Stimulated activated CD8-positive, alpha-beta memory T cell treated with anti-CD3 and anti-CD28 coated beads, Interleukin-4, amount 100 ng/mL, for 1 hour (primary cell): ENCODE measurements at places on chromosomes 3 and 15.
A peak's percentile ranks its signal among the peaks of the same experiment; 100 is the strongest.

- no peak for DNase-seq
Observed at GRCh38 chr15:60656481-60656880, 177.5 kb upstream of the ICE2 start.

DNA sequence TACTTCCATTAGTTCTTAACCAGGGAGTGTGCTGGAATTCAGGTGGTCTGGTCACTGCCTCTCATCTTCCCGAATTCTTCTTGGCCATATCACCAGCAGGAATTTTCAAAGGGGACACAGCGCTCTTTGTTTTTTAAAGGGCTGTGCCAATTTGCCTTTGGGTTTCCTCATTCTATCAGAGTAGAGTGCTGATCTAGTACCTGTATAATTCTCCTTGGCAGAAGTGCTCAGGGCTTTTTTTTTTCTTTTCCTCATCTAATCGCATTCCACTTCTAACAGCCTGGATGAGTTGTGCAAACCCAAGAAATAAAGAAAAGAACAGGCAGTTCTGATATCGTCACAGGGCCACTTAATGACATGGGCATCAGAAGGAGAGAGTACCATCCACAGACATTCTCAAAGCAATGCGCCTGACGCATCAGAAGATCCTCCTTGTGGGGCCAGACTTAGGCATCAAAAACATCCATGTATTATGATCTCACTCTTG lies 121.0 kb downstream of the ASB7 start:
- no peak for DNase-seq

GRCh38 chr3:28924744-28925360 lies 356.0 kb upstream of the RBMS3 start:
- DNase-seq = no peak

- DNase-seq = no peak
Observed at GRCh38 chr3:190339130-190339529, 16.9 kb upstream of the CLDN1 start.

DNA sequence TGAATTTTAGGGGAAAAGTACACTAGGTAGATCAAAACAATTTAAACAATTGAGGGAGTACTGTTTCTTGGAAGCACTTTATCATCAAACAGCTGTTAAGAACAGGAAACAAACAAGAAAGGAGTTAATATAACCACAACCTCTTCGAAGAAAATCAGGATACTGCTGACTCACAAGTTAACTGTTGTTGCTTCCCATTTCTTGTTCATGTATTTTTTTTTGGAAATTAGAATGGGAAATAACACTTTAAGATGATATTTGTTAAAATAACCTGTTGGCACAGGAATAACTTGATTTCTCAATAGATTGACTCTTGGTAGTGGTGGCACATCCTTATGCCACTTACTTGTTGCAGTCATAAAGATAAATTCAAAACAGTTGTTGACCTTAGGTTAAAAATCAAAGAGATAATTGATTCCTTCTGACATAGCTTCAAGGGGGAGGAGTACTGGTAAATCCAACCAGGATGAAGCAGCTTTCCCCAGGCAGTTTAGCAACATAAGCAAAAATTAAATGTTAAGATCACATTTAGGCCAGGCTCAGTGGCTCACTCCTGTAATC lies 3.3 kb downstream of the BNIP2 start:
- no peak for DNase-seq

- no peak for DNase-seq
Observed at GRCh38 chr3:74469151-74469550, 145.3 kb downstream of the CNTN3 start.

DNA sequence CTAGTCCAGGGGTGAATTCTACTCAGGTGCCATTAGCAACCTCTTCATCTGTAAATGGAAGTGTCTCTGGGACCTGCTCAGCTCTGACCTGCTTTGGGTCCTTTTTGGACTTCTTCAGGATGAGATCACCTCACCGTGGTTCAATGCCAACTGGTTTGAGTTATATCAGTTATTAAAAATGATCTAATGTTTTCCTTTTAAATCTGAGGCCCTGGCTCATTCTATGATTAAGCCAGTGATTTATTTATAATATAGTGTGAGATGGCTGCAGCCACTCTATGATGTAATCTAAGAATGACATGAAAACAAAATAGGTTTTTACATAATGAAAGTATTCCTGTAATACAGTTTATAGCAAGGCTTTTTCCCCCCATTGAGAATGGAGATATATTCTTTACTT lies 79.4 kb downstream of the LPP start:
- DNase-seq = no peak

GRCh38 chr3:62378921-62379320 lies 5.6 kb upstream of the FEZF2 start:
- DNase-seq = no peak

GRCh38 chr3:25648107-25648535 lies 16.6 kb downstream of the TOP2B start:
- DNase-seq = peak; percentile 70

DNA sequence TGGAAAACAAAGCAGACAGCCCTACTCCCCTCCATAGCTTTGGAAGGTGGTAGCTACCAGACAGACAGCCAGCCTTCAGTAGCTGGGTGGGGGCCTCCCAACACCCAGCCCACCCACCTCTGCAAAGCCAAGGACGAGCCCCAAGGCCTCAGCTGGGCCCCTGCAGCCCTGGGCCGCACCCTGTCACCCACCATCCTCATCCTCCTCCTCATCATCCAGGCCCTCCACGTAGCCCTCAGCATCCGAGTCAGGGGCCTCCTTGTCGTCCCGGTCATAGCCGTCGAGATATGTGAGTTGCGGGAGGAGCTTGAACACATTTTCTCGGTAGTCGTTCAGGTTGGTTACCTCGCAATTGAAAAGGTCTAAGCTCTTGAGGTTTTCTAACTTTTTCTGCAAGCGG lies 36.5 kb downstream of the ANP32A start:
- no peak for DNase-seq

- DNase-seq = no peak
Observed at GRCh38 chr15:22887157-22887951, 48.9 kb downstream of the NIPA2 start.

DNA sequence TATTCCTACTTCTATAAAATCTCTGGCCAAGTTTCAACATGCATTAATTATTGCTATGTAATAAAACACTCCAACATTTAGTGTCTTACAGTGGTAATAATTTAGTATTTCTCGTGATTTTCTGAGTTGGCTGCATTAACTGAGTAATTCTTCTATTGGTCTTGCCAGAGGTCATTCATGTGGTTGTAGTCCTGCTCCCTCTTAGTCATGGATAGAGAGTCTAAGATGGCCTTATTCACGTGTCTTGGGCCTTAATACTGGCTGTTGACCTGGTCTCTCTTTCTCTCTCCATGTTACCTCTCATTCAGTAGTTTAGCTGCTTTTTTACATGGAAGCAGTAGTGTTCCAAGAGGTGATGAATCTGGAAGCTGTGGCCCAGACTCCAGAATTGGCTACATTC lies 140.1 kb upstream of the ZBTB20 start:
- no peak for DNase-seq

GRCh38 chr15:65027593-65027992 lies 1.8 kb downstream of the MTFMT start:
- DNase-seq = no peak

DNA sequence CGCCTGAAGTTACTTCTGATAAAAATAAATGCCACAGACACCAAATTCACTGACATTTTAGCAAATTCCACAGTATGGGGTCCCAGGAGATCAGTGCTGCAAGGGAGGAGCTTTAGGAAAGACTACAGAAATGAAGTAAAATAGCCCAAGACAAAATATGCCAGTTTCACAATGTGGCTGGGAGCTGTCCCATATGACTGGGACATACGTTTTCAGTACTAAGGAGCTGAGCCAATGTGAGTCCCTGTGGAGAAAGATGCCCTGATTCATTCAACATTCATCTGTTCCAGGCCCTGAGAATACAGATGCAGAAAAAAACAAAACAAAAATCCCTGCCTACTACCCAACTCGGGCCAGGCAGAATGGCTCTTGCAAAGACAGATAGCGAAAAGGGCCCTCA lies 63.4 kb upstream of the FAM174B start:
- DNase-seq = no peak

- DNase-seq = no peak
Observed at GRCh38 chr3:72560846-72561675, 287.2 kb downstream of the SHQ1 start.

DNA sequence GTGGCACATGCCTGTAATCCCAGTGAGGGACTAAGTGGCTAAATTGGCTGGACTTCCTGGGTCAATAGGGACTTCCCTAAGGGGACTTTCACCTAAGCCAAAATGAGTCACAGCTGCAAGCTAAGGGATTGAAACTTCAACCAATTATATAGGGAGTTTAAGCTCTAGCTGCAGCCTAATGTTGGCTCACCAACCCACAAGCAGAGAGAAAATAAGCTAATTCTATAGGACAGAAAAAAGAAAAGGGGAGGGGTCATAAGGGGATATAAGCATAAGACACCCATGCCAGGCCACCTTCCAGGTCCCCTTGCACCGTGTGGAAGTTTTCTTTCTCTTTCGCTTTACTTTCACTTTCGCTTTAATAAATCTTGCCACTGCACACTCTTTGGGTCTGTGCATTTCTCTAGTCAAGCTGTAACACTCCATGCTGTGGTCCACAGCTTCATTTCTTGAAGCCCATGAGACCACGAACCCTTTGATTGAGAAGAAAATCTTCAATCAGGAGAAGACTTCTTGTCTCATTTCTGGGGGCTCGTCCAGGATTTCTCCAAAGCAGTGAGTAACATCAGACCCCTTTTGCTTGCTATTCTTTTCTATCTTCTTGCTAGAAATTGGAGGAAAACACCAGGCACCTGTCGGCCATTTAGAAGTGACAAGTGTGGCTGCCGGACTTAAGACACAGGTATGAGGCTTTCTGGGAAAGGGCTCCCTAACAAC lies 192.3 kb downstream of the IGSF11 start:
- no peak for DNase-seq

DNA sequence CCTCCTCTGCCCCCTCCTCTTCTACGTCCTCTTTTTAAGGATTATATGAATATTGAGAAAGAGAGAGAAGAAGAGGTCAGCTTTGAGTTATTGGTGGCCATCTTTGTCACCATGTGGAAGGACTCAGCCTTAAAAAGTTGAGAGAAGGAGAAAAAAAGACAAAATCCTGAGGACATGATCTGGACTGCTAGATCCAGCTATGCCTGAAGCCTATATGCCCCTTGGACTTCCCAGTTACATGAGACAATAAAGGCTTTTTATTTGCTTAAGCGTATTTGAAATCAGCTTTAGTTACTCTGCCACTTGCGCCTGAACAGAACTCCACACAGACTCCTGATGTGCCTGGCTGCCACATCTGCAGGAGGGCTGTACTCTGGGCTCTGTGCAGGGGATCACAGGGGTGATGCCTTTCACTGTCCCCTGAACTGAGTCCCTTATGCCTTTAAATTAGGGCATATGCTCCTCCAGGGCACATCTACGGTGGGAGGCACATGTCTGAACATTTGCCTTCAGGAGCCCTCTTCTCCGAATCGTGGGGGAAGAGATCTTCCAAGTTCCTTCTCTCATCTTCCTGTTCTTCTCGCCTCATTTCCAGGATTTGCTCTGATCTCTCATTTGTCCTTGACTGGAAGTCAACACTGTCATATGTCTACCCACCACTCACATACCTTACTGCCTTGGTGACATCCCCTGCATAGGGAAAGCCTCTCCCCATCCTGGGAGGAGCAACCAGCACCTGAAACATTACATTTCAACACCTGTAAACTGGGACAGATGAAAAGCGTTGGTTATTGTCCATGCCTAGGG lies 14.0 kb upstream of the PLA2G4E start:
- DNase-seq = no peak

DNA sequence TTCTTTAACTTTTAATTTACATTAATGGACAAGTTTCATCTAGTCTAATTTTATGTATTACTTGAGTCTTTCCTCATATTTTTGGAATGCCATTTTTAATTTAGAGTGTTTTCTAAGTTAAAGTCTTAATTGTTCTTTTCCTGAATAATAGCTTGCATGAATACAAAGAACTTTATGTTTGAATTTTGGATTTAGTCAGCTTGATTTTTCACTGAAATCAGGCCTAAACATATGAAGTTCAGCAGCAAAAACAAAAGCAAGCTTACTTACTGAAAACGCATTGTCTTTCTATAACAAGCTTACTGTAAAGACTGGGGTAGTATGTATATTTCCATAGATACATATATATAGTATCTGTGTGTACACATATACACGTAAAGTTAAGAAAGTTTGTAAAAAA lies 126.0 kb downstream of the ZBTB20 start:
- DNase-seq = no peak

DNA sequence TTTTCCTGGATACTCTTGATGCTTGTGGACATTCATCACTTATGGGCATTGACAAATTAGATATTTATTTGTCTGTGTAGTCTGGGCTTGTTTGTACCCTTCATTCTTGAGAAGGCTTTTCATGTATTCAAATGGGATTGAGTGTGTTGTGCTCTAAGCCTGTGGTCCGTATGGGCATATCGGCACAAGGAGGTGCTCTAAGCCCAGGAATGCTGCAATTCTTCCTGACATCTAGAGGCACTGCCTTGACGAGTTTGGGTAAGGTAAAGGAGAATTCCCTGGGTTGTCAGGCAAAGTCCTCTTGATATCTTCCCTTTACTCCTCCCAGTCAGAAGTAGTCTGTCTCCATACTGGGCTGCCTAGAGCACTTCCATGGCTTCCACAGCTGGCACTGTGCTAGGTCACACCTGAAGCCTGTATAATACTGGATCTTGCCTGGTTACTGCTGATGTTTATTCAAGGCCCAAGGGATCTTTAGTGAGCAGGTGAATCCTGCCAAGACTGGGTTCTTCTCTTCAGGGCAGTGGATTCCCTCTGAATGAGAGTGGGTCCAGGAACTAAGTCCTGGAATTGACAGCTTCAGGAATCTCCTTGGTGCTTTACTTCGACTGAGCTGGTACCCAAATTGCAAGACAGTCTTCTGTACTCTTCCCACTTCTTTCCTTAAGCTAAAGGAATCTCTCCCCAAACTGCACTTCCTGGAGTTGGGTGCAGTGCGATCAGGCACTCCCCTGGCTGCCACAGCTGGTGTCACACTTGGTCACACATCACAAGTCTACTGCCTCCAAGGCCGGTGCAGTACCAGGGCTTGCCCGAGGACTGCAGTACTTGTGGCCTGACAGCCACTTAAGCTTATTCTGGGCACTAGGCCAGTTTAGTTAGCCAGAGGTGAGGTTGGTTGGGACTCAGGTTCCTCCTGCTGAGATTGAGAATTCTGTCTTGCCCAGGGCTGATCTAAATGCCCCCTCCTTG lies 46.0 kb downstream of the GALK2 start:
- DNase-seq = no peak

- DNase-seq = no peak
Observed at GRCh38 chr3:126343649-126344035, 13.6 kb downstream of the KLF15 start.
